ENCODE measurements at places on chromosomes 11 and 22. TPM values are rescaled to one million over a fixed set of nuclear protein-coding genes. Genes with fewer than 3 reads are reported as not detected.

DNA sequence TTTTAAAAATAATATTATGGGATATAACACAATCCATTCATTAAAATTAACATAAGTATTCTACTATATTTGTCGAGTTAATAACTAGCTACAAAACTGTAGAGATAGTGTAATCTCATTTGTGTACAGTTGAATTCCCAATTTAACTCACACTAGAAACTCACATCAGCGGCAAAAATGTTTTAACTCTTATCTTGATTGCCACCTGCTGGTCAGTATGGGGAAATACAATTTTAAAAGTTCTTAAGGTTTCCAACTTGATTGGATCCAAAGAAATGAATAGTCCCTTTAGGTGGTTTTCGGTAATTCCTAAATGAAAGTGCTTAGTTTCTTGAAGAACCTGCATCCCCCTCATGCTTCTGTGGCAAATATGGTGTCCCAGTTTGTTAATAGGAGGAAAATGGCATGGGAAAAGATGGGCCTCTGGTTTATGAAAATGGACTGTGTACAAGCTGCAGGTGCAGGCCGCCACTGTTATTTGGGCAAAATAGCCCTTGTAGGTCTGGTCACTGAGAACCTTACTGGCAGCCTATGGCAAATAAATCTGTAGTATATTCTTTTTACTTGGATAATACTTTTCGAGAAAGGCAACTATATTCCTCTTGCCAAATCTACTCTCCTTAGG, 33.7 kb upstream of the SLC17A6 start:
- DNase-seq = no peak

SCN4B gene
- not detected for total RNA-seq

GRCh38 chr22:35837101-35837727, 119.5 kb downstream of the APOL5 start:
- no peak for DNase-seq

GRCh38 chr11:33292311-33292710, 35.1 kb downstream of the HIPK3 start:
- no peak for DNase-seq

GRCh38 chr11:56911312-56911711, 77.4 kb upstream of the OR5AK2 start:
- DNase-seq = no peak

GRCh38 chr22:29727131-29727523, 7.3 kb downstream of the CABP7 start:
- peak; percentile 36 for DNase-seq

DNA sequence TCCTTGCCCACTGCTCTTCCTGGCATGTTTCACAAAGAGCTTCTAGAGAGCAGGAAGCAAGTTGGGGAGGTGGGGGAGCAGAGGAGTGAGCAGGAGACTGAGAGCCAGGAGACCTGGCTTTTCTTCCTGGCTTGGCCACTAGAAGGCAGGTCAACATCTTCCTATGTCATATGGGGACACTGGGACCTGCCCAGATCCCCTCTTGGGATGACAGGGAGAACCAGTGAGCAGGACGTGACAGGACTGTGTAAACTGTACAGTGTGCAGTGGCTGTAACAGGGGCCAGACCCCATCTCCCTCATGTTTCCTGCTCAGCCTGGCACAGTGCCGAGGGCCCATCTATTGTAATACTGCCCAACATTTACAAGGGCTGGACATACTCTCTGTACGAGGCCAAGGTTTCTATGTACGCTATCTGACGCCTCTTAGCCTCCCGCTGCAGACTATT, 29.4 kb downstream of the GDPD5 start:
- DNase-seq = no peak

ACO2 gene
- 99.1 TPM for total RNA-seq

DNA sequence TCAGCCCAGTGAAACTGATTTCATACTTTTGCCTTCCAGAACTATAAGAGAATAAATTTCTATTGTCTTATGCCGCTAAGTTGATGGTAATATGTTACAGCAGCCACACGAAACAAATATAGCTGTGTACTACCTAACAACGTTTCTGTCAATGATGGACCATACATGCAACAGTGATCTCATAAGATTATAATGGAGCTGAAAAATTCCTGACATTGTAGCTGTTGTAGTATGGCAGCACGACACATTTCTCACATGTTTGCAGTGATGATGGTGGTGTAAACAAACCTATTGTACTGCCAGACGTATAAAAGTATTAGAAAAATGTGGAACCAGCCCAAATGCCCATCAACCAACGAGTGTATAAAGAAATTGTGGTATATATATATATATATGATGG, 5.8 kb upstream of the SLC5A1 start:
- DNase-seq = no peak

- DNase-seq = no peak
These were observed 45.9 kb upstream of the ARHGAP20 start for GRCh38 chr11:110757962-110758755.

- DNase-seq = no peak
These were observed 13.1 kb downstream of the APOL2 start for GRCh38 chr22:36226189-36226588.

C11orf87 gene
- under 0.01 TPM for total RNA-seq

GRCh38 chr11:107041088-107041444, 22.8 kb upstream of the GUCY1A2 start:
- no peak for DNase-seq

ADM gene
- 3.2 TPM for total RNA-seq
